ENCODE measurements at places on chromosomes 5 and 9. TPM values are rescaled to one million over a fixed set of nuclear protein-coding genes. Genes with fewer than 3 reads are reported as not detected.

CCNJL gene
- 2.6 TPM for total RNA-seq

KCNT1 gene
- 0.16 TPM for total RNA-seq

CNTNAP3 gene
- total RNA-seq: 9.3 TPM

FLT4 gene
- 22.1 TPM for total RNA-seq

SOHLH1 gene
- total RNA-seq: not detected

ABLIM3 gene
- total RNA-seq: 44.4 TPM

LHX6 gene
- total RNA-seq: 12.2 TPM

GPR151 gene
- total RNA-seq: 0.10 TPM

PURA gene
- total RNA-seq: 46.2 TPM

NUTM2G gene
- total RNA-seq: not detected

APC gene
- total RNA-seq: 51.6 TPM

PPP2R2B gene
- 27.3 TPM for total RNA-seq

GRCh38 chr5:9115093-9115492 lies 430.8 kb downstream of the SEMA5A start:
- no peak for DNase-seq

DNA sequence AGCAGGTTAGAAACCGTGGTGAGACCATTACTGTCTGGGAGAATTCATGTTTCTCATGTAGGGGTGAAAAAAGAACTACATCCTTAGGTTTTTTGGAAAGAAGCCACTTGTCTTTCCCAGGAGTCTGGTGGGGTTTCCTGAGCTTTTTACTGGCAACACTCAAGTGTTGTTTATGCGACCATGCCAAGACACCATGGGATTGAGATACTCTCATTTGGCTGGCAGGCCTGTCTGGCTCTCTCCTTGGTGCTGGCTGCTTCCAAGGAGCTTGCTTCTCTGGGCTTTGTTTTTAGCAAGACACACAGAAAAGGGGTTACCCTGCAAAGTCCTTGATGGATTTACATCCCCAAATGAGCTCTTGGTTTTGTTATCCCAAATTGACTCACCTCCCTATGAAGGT lies 80.9 kb upstream of the ISL1 start:
- no peak for DNase-seq

DNA sequence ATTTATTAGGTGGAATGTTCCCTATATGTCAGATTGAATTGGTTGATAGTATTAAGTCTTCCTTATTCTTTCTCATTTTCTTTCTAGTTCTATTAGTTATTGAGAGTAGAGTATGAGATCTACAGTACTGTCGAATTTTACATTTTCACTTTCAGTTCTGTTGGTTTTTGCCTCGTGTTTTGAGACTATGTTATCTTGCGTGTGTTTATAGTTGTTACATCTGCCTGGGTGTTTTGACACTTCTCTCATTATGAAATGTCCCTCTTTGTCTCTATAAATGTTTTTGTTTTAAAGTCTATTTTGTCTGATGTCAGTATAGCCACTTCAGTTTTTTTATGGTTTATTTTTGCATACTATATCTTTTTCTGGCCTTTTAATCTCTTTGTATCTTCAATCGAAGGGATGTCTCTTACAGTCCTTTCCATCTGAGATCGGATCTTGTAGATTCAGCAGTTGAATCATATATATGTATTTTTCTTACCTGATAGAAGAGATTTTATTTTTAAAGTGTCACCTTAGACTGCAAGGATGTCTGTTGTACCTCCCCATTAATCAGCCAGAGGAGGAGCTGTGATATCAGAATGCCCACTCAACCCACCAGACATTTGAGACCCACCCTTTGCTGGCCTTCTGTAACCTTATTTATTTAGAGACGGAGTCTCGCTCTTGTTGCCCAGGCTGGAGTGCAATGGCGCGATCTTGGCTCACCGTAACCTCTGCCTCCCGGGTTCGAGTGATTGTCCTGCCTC lies 20.7 kb downstream of the EHMT1 start:
- DNase-seq: no peak

- peak; percentile 57 for DNase-seq
Measured at GRCh38 chr9:123996731-123997421, 14.7 kb upstream of the LHX2 start.

DNA sequence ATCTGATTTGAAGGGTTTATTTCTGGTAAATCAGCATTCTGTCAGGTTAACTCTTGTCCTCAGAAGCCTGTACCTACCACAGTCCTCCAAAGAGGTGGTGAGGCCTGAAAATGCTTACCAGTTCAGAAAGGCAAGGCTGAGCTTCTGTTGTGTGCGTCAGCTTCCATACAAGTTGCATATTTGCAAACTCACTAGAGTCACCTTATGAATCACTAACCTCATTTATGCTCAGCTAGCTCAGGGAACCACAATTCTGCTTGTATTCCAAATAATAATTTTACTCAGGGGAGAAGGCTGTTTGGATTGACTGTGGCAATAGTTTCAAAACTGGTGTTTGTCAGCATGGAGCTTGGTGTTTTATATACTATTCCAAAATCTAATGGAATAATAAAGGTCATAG lies 355.1 kb upstream of the RFX3 start:
- no peak for DNase-seq

DNA sequence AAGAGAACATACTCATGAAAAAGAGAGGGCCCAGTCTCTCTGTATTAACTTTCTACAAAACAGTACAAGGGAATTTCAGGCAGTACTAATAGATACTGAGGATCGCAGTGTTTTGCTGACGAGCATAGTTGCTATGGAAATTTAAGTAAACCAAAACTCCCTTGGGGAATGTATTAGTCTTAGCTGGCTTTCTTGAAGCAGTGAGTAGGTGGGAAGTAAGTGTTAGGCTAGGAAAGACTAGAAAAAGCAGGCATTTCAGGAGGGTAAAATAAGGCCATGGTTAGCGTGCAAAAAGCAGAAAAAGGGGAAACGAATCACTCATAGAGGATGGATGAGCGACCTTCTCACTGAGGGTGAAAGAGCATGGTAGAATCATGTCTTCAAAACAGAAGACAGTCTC lies 84.3 kb upstream of the ACTBL2 start:
- DNase-seq: no peak

- DNase-seq: no peak
Measured at GRCh38 chr9:88738709-88739108, 203.7 kb downstream of the NXNL2 start.

DNA sequence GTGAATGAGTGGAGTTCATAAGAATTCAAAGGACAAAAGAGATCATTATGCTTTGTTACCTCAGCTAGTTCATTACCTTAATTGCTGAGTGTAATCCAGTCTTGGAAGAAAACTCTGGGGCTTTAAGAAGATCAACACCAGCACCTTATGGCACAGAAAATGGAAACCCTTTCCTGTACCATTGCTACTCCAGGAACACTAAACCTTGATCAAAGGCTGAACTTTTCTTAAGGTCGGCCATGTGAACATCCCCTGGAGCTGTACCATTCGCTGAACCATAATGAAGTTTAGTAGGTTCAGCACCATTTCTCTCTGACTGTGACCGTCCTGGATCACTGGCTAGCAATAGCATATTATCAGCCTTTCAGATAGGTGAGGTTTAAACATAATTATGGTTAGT lies 97.4 kb downstream of the PBX3 start:
- no peak for DNase-seq

GRCh38 chr5:177309351-177310191 lies 2.1 kb downstream of the MXD3 start:
- DNase-seq: no peak

- no peak for DNase-seq
Measured at GRCh38 chr9:38424918-38425317, 664 bp upstream of the IGFBPL1 start.

- peak; percentile 84 for DNase-seq
Measured at GRCh38 chr9:113454914-113455761, 8.4 kb upstream of the RGS3 start.

GRCh38 chr5:146699664-146700418 lies 178.7 kb downstream of the PPP2R2B start:
- no peak for DNase-seq

DNA sequence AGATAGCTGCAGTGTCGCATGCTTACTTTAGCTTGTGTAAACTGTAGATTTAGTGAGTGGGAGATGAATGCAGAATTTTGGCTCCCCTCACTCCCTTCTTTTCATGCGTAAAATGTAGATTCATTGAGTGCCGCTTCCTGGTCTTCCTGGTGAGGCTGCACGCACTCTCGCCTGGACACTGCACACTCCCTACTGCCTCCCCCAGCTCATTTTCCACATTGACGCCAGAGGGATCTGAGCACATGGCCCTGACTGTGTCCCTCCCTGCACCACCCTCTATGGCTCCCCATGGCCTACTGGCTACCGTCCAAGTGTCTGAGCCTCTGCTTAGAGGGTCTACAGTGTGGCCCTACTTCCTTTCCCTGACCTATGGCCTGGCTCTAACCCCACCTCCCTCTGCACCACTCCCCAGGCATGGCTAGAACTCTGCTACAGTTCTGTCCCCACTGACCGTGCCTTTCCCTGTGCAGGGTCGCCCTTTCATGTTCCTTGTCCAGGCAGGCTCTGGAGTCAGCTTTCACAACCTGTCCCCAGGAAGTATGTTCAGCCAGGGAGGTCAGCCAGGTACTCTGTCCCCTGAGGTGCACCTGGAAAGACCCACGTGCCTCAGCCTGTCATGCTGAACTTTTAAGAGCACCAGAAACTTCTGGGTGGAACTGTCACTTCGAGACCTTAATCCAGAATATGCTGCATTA lies 160.6 kb downstream of the COL23A1 start:
- DNase-seq: no peak

- DNase-seq: peak; percentile 74
Measured at GRCh38 chr9:124505006-124505900, 1.9 kb downstream of the NR5A1 start.

- no peak for DNase-seq
Measured at GRCh38 chr9:4833781-4834560, 41.2 kb downstream of the RCL1 start.

DNA sequence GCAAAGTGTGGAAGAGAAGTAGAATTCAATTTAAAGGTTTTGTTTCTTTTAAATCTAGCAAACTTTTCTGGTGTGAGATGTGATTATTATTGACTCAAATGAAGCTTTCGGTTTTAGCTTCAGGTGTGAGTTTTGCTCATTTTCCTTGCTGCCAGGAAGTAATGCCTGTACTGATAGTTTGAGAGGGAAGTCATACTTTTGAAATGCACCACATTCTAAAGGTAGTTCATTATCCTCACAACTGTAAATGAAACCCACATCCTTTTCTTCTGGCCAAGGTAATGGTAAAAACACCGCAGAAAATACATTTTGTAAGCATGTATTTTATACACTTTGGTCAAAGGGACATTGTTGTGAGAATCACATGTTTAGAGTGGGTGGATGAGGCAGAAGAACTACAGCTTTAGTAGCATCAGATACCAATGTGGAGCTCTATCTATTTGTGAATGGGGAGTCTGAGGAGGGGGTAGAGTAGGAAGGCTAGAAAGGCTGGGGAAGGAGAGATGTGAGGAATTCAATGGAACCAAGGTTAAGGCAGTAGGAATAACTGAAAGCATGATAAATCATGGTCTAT lies 167.0 kb upstream of the CDKN2B start:
- DNase-seq: no peak

DNA sequence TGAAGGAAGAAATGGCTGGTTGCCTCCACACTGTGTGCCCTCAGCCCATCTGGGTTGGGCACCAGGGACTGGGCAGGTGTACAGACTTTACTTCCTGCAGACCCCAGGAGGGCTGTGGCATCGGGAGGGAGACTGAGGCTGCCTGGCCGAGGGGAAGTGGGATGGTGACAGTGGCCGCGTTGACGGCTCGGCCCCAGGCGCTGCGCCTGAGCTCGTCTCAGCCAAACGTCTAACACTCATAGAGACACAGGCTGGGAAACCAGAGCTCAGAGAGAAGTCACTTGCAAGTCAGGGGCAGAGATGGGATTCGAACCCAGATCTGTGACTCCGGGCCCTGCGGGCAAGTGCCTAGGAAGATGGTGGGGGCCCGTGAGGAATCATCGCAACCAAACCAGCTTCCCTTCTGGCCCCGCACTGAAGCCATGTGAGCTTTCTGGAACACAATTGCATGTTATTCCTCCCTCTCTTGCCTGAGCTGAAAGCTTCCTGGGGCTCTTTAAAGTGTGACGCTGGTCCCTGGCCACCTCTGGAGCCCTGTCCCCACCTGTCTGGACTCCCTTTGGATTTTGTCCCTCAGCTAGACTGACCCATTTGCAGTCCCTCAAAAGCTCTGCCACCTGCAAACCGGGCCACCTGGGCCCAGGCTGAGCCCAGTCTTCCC lies 53.1 kb upstream of the FUBP3 start:
- DNase-seq: no peak

DNA sequence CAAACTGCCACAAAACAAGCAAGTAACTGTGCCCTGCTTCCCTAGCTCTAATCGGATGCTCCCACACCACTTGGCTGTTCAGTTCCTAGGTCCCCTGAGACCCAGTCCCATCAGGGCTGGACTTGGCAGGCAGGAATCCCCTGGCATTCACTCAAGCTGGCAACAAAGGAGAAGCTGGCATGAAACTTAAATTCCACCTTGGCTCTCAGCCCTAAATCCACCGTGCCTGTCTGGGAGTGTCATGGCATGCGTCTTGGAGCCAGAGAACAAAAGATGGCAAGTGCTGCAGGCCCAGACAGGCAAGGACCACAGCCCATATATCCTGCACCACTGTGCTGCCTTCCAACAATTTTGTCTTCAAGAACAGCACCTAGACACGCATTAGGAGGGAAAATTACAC lies 38.2 kb downstream of the ETF1 start:
- no peak for DNase-seq

GRCh38 chr5:9670371-9670770 lies 40.2 kb upstream of the TAS2R1 start:
- DNase-seq: no peak
